ENCODE measurements at places on chromosomes 2 and 18.
A peak's percentile ranks its signal among the peaks of the same experiment; 100 is the strongest.

DNA sequence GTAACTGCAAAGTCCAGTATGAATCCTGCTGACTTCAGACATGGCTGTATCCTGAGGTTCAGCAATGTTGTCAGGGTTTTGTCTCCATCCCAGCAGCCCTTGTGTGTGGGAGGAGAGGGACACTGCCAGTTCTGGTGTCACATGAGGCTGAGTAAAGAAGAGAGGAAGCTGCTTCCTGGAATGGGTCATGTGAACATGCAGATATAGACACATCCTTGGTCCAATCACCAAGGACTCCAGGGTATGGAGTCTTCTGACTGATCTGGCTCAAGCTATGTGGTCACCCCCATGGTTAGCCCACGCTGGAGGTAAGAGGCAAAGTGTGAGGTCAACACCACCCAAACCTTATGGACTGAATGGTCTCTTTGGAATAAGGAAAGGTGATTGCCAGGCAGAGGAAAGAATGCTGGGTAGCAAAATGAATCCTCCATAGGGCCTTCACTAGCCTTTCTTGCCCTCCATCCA lies 134.4 kb upstream of the SLC1A4 start:
- DNase-seq, result peak; percentile 41

- DNase-seq, result no peak
Measured at GRCh38 chr18:23722646-23723045, 33.4 kb downstream of the LAMA3 start.

DNA sequence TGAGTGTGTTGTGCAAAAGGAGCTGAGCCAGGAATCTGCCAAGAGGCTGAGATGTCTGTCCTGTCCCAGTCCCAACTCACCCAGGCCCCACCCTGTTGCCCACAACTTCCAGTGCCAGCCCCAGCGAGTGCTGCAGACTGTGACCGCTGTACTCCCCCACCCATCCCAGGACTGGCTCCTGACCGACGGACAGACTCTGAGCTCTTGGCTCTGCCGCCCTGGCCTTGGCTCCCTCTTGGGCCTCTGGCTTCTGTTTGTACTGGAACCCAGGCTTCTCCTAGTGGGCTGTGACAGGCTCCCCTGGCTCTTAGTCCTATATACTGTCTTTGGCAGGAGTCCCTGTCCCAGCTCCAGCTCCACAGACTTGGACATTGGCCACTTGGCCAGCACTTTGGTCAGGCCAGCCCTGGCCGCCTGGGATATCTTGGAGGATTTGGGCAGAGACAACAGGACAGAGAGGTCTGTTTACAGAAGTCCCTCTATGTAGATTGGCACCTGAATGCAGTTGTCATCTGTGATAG lies 41.1 kb downstream of the ACOXL start:
- DNase-seq, result no peak

DNA sequence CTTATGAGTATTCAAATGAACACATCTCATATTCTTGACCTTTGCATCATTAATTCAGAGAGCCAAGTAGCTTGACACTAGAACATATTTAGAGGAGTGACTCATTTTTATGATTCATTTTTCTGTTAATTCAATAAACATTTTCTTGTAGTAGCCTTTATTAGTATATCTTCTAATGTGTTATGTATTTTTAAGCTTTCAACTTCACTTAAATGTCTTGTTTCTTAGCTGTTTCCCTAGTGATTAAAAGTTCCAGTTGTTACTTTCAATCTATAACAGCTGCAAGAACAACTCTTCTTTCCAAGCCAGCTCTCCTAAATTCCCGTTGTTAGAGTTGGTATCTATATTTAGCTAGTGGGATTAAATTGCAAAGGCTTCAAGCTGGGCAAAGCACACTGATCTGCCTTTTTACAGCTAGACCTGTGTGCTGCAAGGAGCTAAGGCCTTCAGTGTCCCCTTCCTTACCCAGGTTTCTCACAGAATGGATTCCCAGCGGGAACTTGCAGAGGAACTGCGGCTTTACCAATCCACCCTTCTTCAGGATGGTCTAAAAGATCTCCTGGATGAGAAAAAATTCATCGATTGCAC lies at the start of gene KLHL41:
TSS of gene KLHL41 (plus strand) at position 405 of the 588 bp plus-strand sequence. CDS start at position 482, 77 bp downstream.
- no peak for DNase-seq

GRCh38 chr2:2642906-2643890 lies 312.1 kb upstream of the MYT1L start:
- no peak for DNase-seq

DNA sequence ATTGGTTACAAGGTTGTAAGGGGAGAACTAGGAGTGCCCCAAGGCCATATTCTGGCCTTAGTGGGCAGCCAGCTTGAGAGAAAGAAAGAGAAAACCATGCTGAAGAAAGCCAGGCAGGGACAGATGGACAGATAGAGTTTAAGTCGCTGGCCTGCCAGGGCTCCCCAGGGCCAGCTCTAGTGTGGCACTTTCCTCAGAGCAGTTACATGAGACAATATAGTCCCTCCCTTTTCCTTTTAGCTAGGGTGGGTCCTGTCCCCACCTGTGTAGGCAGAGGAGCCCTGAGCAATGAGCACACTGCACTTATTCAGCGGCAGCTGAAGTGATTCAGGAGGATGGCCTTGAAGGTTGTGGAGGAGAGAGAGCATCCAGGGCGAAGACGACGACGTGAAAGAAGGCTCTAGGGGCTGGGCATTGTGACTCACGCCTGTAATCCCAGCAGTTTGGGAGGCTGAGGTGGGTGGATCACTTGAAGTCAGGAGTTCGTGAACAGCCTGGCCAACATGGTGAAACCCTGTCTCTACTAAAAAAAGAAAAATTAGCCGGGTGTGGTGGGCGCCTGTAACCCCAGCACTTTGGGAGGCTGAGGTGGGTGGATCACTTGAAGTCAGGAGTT lies 152.0 kb upstream of the SLC1A4 start:
- DNase-seq, result peak; percentile 75

- no peak for DNase-seq
Measured at GRCh38 chr2:235864733-235865515, 303.3 kb downstream of the GBX2 start.

DNA sequence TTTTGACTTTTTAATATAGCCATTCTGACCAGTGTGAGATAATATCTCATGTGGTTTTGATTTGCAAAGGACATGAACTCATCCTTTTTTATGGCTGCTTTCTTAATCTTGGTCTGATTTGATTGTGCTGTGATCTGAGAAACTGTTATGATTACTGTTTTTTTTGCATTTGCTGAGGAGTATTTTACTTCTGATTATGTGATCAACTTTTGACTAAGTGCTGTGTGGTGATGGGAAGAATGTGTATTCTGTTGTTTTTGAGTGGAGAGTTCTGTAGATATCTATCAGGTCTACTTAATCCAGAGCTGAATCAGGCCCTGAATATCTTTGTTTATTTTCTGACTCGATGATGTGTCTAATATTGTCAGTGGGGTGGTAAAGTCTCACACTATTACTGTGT lies 16.8 kb downstream of the SP140L start:
- DNase-seq, result no peak

DNA sequence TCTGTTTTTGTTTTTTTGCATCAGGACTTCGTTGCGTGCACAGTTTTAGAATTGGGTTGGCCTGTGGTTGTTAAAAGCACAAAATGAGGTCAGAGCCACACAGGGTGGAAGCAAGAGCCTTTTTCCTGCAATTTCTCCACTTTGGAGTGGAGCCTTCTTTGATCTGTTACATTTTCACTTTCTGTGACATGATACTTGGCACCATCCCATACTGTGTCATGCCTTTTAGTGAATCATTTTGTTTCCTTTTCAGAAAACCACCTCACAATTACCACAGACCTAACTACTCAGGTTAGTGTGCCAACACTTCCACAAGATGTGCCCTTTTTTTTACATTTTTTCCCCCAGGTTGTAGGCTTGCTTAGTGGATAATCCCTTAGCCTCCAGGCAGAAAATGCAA lies 32.5 kb downstream of the MERTK start:
- DNase-seq, result peak; percentile 19

DNA sequence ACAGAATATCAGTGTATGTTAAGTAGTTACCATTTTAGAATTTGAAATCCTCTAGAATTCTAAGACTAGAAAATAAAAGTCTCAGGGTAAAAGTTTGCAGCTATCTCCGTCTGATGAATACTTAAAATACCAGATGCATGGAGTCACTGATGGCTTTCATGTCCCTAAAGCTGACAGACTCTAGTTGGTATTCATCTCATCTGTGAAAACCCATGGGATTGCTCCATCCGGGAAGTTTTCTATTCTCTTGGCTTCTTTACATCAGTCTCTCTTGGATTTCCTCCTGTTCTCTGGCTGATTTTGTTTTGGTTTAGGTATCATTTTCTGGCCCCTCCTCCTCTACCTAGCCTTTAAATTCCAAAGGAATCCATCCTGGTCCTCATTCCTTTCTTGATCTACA lies 465.6 kb upstream of the POU3F3 start:
- no peak for DNase-seq

DNA sequence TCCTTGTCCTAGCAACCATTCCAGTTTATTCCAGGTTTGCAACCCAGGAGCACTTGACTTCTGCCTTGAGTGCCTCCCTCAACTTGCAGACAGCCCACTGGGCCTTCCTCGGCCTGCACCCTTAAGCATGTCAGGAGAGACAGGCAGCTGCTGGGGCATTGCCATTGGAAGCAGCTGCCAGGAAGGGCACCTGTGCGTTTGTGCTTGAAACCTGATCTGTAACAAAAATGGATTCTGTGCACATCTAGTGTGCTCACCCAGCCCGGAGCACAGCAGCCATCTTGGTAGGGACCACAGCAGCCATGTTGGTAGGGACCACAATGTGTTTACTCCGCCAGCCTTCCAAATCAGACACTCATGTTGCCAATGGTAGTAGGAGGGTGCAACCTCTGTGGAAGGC lies 44.3 kb upstream of the GLI2 start:
- no peak for DNase-seq

- no peak for DNase-seq
Measured at GRCh38 chr2:227507963-227508362, 36.0 kb downstream of the AGFG1 start.

DNA sequence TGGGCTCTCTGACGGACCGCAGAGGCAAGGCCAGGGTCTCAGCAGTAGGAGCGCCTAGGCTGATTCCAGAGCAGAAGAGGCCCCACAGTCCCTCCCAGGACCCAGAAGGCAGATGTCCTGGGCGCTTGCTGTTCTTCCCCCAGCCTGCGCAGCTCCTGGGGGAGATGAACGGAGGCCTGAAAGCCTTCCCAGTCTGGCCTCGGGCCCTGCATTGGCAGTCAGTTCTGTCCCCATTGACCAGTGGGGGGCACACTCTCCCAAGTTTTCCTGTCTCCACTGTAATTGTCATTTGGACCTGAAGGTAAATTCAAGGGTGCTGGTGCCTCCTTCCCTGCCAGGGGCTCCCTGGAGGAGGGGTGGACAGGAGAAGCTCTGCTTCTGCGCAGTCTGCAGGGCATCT lies 345.7 kb downstream of the CYP26B1 start:
- peak; percentile 89 for DNase-seq

GRCh38 chr2:69138247-69138772 lies 125.3 kb downstream of the ANTXR1 start:
- DNase-seq, result no peak

DNA sequence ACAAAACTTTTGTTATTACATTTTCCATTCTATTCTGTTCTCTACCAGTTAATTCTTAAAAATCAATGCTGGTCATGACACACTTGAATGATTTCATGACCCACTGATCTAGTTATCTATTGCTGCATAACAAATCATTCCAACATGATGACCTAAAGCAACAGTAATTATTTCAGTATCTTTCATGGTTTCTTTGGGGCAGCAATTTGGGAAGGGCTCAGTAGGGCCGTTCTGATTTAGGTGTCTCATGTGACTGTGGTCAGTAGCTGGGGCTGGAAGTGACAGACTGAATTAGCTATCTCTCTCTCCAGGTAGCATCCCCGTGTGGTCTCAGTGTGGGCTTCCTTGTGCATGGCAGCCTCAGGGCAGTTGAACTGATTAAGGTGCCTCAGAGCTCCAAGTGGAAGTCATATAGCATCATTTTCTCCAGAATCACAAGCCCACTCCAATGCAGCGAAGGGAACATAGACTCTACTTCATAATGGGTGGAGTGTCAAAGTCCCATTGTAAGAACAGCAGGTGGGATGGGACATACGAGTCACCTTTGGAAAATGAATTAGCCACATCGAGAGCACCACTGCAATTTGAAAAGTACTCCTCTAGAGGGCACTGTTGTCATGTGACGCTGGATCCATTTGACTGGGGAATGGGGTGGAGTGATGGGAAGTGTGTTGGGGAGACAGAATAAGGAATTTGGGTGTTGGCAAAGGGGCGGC lies 39.1 kb upstream of the FAM136A start:
- DNase-seq, result peak; percentile 69

GRCh38 chr18:33720133-33720532 lies 142.1 kb downstream of the ASXL3 start:
- DNase-seq, result no peak

DNA sequence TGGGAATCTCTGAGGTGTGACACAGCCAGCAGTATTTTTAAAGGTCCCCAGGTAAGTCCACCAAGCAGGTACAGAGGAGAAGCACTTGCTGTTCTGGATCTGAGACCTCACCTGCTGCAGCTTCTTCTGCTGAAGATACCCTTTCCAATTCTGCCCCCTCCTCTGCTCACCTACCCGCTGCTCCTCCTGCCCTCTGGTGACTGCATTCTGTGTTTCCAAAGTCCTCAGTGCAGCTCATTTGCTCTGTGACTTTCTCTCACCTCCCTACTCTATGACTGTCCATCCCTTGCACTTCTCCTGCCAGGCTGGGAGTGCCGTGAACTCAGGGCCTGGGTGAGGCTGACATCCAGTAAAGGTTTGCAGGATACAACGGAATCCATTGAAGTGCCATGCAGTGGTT lies 205.2 kb upstream of the LYPD1 start:
- DNase-seq, result no peak

DNA sequence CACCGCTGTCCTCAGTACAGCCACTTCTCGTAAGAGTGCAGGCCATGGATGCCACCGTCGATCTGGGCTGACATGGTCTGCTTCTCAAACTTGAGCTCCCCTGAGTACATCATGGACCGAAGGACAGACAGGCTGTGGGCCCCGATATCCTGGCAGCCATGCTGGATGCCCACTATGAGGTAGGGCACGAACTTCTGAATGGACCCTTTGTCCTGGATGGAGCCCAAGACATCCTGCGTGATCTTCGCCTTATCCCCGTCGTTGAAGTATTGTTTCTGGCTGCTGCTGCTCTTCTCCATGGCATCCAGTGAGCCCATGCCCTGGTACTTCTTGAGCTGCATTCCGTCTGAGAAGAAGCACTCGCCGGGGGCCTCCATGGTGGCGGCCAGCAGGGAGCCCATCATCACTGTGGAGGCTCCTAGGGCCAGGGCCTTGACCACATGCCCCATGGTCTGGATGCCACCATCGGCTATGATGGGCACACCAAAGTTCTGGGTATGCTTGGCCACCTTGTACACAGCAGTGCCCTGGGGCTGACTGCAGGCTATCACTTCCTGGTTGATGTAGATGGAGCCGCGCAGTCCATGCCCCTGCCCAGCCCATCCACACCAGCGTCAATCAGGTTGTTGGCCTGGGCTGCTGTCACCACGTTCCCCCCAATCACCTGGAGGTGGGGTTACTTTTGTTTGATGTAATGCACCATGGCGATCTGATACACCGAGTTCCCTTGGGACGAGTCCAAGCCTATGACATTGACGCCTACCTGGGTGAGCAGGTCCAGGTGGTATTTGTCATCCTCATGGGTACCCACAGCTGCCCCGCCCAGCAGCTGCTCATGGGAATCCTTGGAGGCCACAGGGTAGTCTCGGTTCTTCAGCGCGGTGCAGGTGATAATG lies 21.8 kb downstream of the CFLAR start:
- DNase-seq, result no peak

- DNase-seq, result peak; percentile 34
Measured at GRCh38 chr2:237698358-237698694, 70.9 kb downstream of the LRRFIP1 start.

GRCh38 chr2:239267288-239267951 lies 133.4 kb downstream of the HDAC4 start:
- peak; percentile 65 for DNase-seq
